Adipocyte (in vitro differentiated cells): ENCODE measurements at places on chromosomes 16 and 17.

GRCh38 chr17:42165751-42166150 is 11.0 kb upstream of the RAB5C start:
- no peak for DNase-seq

- DNase-seq = no peak
These were observed 11.7 kb upstream of the LLGL1 start for GRCh38 chr17:18213666-18214270.

DNA sequence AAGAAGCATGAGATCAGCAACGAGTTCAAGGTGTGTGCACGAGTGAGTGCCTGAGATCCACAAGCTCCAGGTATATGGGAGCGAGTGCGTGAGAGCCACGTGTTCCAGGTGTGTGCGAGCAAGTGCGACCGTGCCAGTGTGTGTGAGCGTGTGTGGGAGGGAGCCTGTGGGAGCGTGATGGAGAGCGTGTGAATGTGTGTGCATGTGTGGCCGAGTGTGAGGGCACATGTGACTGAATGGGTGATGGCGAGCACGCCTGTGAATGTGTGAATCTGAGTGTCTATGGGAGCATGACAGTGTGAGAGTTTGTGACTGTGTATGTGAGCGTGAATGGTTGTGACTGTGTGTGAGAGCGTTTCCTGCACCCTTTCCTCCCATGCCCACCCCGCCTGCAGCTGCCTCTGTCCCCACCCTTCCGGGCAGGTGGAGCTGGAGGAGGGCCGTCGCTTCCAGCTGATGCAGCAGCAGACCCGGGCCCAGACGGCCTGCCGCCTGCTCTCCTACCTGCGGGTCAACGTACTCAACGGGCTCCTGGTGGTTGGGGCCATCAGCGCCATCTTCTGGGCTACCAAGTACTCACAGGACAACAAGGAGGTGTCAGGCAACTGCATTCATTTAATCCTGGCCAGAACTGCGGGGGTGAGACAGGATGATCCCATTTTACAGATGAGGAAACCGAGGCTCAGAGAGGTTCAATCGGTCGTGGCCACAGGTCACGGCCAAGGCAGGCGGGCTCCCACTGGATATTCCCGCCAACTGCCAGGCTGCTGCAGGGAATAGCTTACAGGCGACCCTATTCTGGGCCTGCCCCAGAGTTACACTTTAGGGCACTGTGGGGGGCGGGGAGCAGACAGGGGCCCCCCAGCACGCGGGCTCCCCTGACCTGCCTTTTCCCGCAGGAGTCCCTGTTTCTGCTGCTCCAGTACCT is 3.7 kb downstream of the TMC8 start:
- peak; percentile 29 for DNase-seq

DNA sequence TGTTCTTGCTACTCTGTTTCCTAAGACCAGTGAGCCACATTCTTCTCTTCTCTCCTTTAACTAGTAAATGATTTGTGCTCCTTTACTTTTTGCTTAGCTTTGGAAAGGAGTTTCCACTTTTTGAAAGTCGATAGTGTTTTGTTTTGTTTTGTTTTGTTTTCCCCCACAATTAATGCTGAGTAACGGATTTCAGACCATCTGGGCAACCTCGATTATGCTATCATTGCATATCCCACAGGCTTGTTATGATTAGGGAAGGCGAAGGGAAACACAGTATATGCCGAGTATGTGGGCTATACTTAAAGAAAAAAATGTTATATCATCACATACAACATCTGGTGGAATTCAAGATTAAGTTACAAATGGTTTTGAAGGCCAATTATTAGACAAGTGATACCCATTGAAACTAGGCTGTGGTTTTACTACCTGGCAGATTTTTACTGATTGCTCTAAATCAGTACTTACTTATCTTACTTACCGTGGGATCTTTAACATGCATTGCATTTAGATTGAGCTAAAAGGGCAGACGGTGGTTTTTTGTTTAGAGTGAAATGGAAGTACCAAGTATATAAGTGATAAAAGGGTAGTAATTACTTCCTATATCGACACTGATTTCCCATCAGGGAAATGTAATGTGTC is 361.3 kb upstream of the SOX9 start:
- no peak for DNase-seq

- peak; percentile 86 for DNase-seq
These were observed 37.6 kb downstream of the ARHGAP27 start for GRCh38 chr17:45394913-45395568.

DNA sequence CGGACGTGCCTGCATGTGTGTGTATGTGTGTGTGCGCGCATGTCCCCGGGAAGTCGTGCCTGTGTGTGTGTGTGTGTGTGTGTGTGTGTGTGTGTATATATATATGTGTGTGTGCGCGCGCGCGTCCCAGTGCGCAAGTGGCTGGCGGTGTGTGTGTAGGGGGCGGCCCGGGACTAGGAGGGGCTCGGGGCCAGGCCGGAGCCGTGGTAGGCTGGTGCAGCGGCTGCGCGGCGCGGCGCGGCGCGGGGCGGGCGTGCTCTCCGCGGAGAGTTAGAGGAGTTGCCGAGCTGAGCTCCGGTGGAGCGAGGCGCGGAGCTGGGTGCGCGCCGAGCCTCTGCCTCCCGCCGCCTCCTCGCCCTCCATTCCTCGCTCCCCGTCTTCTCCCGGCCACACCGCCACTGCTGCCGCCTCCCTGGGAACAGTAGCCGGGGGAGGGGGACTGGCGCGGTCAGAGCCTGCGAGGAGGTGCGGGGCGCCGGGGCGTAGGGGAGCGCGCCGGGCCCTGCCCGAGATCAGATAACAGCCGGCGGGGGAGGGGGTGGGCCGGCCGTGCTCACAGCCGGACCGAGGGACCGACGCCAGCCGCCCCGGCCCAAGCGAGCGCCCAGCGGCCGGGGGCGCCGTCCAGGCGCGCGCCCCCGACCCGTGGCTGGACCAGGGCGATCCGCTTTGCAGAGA is at the start of gene KCNJ12:
TSS of gene KCNJ12 (plus strand) at position 277 of the 678 bp plus-strand sequence. CDS start 38,986 bp downstream, outside the sequence.
- DNase-seq = peak; percentile 46

- no peak for DNase-seq
These were observed 19.0 kb downstream of the CBFA2T3 start for GRCh38 chr16:88957887-88958577.

GRCh38 chr17:68580236-68580770 is 20.9 kb downstream of the FAM20A start:
- peak; percentile 67 for DNase-seq

DNA sequence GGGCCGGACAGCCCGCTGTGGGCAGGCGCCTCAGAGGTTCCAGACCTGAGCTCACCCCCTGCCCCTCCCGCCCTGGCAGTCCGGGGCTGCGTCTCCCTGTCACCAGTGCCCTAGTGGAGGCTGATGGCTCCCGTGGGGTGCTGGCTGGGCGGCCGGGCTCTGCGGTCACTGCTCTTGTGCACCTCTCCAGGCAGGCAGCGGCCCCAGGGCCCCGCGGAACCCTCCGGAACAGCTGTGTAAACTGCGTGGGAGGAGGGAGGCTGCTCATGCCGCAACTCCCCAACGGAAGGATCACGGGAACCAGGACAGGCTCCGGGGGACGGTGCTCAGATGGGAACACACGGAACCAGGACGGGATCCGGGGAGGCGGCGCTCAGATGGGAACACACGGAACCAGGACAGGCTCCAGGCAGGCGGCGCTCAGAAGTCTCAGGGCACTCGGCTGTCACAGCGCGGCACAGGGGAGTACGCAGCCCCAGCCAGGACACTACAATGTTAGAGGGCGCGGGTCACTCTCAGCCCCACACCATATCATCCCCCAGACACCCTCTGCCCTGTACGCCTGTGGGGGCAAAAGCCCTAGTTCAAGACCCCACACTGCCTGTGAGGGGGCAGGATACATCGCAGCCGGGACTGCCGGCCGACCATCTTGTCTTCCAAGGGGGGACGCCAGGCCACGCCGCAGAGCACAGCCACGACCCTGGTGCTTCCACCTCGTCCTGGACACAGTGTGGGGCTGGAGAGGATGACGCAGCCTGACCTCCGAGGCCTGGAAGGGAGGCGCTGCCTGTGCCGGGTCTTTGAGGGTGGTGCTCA is 74.0 kb upstream of the GNG13 start:
- no peak for DNase-seq

DNA sequence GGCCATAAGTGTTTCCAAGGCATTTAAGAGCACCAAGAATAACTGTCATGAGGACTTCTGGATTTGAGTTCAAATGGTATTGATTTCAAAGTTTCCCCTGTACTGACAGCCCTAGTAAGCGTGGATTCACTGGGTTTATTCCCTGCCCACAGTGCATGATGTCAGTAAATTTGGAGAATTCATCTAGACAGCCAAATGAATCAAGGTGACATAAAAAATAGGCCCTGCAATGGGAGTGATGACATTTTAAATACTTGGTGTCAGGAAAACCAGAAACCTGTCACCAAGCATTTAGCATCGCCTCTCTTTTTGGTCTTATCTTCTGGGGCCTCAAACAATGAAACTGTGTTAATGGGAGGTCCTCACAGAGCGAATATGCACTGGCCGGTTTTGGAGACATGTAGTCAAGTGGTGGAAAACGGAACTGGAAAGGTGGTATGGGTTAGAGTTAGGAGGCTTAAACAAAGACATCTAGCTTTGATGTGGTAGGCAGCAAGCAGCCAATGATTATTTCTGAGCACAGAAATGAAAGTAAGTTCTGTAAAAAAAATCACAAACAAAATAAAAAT is 29.1 kb downstream of the COG4 start:
- no peak for DNase-seq

DNA sequence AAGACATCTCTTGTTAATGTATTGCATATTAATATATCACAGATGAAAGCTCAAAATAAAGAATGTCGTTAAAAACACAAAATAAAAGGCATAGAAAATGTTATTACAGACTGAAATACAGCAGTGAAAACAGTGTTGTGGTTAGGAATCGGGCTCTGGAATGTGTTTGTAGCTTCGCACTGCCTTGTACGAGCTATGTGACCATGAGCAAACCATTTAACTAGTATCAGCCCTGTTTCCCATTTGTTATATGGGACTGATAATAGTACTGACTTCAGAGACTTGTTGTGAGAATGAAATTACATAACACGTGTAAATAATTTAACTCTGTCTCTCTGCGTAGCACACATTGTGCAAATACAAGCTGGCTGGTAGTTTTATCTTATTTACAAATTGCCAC is 648 bp upstream of the RBFOX1 start:
- no peak for DNase-seq

DNA sequence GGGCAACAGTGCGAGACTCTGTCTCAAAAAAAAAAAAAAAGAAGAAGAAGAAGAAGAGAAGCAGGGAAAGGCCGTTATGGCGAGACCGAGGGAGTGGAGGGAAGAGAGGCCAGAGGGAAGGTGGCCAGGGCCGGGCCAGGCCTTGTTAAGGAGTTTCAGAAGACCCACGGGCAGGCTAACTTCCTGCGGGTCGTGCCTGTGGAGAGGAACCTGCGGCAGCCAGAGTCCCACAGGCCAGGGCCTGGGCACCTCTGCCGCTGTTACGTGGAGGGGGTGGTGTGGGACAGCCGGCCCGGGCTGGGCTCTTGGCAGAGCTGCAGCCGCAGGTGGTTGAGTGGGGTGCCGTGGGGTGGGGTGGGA is 5.4 kb downstream of the WDR81 start:
- DNase-seq = no peak

GRCh38 chr17:601244-601925 is 113.3 kb downstream of the VPS53 start:
- DNase-seq = no peak

GRCh38 chr16:78900044-78900811 is 700.3 kb downstream of the MAF start:
- DNase-seq = no peak

DNA sequence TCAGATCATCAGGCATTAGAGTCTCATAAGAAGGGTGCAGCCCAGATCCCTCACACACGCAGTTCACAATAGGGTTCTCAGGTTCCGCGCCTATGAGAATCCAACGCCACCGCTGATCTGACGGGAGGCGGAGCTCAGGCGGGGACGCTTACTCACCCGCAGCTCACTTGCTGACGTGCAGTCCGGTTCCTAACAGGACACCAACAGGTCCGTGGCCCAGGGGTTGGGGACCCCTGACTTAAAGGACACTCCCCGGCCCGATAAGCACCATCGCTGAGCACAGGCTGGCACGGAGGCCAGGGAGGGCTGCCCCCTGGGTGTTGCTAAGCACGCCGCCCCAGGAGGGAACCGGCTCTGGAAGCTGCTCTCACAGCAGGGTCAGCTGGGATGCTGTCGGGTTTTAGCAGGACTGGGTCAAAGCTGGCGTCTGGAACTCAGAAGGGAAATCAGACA is 30.1 kb upstream of the BAHCC1 start:
- DNase-seq = peak; percentile 79

DNA sequence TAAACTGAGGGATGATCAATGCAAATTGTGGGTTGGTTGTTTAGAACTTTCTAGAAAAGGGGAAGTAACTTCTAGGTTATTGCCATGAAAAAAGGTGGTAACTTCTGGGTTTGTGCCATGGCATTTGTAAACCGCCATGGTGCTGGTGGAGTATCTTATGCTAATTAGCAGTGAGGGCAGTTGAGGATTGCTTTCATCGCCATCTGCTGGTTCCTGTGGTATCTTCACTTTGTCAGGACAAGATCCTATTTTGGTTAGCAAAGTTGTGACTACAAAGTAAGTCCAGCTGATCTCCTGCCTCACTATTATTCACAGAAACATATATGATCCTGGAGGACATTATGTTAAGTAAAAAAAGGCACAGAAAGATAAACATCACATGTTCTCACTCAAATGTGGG is 1332.3 kb downstream of the CDH11 start:
- peak; percentile 15 for DNase-seq

DNA sequence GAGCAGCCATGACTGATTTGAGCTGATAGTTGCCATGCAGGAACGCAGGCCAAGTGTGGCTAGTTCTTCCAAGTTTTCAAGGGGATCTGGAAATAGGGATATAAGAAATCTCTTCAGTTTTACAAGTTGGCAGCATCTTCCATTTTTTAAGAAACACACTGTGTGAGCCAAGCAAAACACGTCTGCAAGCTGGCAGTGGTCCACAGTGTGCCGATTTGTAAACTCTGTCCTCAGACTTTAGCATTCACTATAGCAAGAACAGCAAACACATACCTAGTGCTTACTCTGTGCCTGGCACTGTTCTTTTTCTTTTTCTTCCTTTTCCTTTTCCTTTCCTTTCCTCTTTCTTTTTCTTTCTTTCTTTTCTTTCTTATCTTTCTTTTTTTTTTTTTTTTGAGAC is 2.9 kb downstream of the ORAI3 start:
- DNase-seq = peak; percentile 83

DNA sequence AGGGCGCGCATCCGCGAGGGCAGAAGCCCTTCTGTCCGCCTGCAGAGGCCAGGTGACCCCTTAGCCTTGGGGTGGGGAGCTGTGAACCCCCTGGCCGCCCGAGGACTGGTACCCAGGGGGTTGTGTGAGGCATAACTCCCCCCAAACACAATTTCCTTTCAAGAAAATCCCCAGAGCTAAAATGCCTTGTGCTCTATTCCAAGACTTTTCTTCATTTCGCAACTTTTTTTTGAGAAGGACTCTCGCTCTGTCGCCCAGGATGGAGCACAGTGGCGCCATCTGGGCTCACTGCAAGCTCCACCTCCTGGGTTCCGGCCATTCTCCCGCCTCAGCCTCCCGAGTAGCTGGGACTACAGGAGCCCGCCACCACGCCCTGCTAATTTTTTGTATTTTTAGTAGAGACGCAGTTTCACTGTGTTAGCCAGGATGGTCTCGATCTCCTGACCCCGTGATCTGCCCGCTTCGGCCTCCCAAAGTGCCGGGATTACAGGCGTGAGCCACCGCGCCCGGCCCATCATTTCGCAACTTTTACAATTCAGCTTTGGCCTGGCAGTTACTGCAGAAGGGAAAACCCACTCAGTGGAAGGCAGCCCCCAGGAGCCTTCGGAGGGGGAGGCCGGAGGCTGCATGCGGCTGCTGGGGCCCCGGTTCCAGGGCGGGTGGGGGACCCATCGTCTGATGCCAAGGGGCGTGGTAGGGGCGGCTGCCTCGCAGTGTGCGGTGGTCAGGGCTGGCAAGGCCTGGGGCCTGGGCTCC is 963 bp upstream of the APRT start:
- peak; percentile 84 for DNase-seq
